H54 (cell line): ENCODE measurements at places on chromosomes 7 and 10.
A peak's percentile ranks its signal among the peaks of the same experiment; 100 is the strongest.

- peak; percentile 49 for DNase-seq
Measured at GRCh38 chr7:128405471-128406313, 4.1 kb downstream of the IMPDH1 start.

DNA sequence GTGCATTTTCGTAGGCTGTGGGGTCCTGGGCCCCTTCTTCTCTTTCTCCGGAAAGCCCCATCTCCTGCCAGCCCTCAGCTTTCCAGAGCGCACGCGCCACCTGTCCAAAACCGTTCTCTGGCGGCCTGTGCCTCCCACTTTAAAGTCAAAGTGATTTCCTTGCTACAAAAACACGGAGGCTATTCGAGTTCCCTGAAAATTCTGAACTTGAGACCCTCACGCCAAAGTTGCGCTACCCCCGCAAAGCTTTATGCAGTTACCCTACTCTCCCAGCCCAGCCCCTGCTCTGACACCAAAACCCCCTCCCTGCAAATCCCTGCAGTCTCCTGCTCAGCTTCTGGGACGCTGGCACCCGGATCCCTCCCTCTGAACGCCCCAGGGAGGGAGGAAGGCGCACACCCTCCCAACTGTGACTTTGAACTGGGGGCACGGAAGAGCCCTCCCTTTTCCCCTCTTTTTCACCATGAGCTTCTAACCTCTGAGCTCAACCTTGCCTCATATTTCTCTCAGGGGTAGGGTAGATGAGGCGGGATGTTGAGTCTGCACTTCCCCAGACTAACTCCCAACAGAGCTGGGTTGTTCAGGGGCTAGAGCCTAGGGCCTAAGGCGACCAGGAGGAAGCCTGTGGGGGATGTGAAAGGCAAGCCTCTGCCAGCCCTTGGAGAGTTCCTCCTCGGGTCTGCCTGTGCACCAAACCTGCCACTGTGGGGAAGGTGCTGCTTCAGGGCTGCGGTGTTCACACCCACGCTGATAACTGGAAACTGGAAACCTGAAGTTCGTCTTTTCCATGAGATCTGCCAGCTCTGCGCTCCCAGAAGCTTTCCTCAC is 2.7 kb upstream of the PAX4 start:
- DNase-seq = no peak

DNA sequence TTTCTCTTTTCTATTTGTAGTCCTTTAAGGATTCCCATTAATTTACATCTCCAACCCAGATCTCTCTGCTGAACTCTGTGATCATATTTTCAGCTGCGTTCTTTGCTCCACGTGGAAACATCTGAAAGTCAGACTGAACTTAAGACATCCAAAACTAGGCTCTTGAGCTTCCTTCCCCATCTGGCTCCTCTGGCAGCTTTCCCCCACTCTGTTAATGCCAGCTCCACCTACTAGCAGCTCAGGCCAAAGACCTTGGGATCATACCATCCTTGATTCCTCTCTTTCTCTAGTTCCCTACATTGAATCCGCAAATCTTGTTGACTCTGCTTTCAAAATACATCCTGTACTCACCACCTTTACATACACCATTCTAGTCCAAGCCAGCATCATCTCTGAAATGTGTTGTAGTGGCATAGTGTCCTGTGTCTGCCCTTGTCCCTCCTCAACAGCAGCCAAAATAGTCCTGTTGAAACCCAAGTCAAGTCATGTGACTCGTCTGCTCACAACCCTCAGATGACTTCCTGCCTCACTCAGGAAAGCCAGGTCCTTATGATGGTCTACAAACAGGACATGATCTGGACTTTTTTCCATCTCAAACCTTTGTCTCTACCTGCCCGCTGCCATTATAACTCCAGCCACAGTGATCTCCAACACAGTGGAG is 7.0 kb downstream of the REEP3 start:
- DNase-seq = no peak

GRCh38 chr10:132637477-132638129 is 100.0 kb downstream of the INPP5A start:
- peak; percentile 70 for DNase-seq

DNA sequence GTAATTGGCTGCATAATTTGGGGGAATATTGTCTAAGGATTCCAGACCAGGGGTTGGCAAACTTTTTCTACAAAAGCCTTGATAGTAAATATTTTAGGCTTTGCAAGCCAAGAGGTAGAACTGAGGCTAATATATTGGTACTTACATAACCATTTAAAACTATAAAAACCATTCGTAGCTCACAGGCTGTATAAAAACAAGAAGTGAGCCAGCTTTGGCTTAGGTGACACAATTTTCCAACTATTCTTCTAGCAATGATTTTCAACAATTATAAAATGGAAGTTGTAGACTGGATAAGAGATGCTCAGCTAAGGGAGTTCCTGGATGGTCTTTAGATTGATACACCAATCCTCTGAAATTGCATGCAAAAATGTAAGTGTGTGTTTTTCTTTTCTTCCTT is 1.4 kb downstream of the GPR141 start:
- DNase-seq = no peak
